ENCODE measurements at places on chromosomes 2 and 18.

DNA sequence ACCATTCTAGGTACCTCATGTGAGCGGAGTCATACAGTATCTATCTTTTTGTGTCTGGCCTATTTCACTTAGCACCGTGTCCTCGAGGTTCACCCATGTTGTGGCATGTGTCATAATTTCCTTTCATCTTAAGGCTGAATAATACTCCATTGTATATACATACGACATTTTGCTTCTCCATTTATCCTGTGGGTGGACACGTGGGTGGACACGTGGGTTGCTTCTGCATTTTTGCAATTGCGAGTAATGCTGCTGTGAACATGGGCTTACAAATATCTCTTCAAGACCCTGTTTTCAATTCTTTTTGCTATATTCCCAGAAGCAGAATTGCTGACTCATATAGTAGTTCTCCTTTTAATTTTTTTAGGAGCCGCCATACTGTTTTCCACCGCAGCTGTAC, 243.6 kb upstream of the EPAS1 start:
- DNase-seq: no peak

- DNase-seq: no peak
These were observed 53.0 kb downstream of the TRIP12 start for GRCh38 chr2:229868794-229869193.

GRCh38 chr2:132664096-132664495, 5.9 kb downstream of the LYPD1 start:
- no peak for DNase-seq

- DNase-seq: no peak
These were observed 39.0 kb upstream of the STRN start for GRCh38 chr2:37005118-37005868.

DNA sequence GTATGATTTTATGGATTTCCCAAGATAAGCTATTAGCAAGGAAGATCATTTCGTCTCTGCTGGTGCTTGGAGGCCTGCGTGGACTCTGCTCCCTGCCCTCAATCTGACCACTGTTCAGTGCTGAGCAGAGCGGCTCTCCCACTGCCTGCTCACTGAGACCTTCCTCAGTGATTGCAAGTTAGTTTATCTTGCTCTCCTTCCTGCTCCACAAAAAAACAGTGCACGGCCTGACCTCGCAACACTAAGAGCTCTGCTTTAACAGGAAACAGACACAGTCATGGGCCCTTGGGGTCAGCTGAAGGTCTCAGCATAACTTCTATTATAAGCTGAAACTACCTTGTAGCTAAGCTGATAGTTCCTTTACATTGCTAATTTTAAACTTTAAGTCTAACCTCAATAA, 53.1 kb downstream of the PRELID3A start:
- no peak for DNase-seq

DNA sequence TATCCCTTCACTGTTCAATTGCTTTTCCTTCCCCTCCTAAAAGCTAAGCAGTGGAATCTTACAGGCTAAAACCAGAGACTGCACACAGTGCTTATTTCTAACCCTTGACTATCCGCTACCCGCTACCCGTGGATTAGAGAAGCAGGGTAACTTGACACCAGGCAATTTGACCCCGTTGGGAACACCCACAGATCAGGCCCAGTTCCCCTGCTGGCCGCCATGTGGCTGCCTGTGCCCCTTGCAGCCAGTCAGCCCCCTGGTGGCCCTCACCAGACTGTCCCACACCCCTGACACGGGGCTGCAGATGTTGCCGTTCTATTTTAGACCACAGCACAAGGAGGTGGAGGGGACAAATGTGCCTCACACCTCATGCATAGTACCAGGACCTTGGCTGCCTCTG, 74.8 kb downstream of the TXNL1 start:
- no peak for DNase-seq

GRCh38 chr2:127066942-127067341, 40.0 kb downstream of the BIN1 start:
- DNase-seq: no peak

GRCh38 chr2:79453918-79454317, 58.9 kb upstream of the CTNNA2 start:
- DNase-seq: no peak

DNA sequence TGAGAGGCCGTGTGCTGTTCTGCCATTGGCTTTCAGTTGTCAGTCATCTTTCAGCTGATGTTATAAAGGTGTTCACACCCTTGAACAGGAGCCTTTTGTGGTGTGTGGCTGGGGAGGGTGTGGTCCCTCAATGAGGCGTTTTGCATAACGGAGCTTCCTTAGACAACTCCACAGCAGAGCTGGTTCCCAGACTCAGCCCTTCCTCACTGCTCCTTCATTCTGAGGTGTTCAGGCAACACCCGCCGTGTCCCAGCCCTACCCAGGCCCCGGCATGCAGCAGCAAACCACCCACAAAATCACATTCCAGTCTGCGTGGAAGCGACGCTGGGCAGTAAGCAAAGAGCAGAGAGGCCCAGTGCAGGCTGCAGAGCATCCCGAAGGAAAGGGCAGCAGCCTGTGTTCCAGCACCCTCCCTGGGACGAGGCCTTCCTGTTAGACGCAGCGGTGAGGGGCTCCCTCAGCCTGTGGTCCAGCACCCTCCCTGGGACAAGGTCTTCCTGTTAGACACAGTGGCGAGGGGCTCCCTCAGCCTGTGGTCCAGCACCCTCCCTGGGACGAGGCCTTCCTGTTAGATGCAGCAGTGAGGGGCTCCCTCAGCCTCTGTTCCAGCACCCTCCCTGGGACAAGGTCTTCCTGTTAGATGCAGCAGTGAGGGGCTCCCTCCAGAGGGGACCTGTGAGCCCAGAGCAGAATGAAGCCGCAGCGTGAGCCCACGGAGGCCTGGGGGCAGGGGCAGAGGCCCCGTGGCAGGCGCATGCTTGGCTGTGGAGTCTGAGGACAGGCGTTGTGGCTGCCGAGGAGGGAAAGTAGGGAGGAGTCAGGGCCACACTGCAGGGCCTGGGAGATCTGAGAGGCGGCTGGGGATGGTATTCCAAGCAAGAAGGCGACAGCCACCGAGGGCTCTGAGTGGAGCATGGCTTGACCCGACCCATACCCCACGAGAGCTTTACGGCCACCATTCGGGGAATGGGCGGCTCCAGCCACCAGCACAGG, 201.8 kb upstream of the HDAC4 start:
- no peak for DNase-seq

DNA sequence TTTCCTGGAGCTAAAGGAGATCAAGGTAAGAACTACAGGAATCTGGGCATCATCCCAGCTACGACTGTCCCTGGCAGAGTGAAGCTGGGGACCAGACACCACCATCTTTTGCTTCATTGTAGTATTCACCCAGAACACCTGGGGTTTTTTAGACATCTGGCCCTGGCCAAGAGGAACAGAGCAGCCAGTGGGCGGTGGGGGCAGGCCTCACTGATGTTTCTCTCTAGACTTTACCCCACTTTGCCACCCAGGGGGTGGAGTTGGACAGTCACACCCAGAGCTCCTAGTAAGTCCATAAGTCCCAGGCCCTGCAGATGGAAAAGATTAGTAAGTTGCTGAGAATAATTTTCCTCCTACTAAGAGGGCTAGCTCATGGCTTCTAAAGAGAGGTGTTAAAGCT, 39.6 kb downstream of the MARCO start:
- no peak for DNase-seq

DNA sequence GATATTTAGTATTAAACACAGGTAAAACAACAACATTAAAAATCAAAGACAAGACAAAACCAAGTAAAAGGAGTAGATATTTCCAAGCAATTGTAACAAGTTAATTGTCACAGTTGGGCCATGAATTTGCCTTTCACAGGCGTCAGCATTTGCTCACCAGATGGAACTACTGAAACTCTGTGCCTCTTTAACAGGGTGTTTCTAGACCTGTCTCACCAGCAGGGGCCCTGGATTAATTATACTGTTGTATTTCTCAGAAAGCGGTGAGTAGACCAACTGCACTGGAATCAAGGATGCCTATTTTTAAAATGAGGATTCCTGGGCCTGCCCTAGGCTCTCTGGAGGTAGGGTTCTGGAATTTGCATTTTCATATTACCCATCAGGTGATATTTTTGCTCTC, 92.6 kb downstream of the UPP2 start:
- DNase-seq: no peak

DNA sequence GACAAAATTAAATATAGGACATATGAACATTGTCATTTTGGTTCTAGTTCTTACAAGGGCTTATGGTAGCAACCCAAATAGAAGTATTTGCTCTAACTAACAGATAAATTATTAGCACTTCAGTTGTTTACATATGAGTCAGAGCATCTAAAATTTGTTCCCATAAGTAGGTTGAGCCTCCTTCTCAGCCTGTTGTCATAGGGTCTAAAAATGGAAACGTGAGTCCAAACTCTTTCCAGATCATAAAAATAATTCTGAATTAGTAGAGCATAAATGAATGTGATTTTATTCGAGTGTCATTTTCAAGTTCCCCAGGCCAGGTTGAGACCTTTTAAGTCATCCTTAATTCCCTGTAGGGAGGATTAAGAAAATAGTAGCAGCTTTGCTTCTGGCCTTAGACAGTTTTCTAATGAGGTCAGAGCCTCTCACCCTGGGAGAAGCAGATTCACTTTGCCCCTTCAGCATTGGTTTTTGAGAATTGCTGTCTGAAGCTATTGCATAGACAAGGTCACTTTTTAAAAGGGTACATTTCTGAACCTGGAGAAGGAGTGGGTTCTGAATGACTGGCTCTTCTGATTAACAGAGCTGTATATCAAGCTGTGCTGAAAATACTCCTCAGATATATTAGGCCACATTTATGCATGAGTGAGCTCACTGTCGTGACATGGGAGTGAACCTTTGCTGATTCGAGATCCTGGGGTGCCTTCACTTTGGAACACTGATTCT, 164.3 kb downstream of the NEDD4L start:
- DNase-seq: peak; percentile 50

DNA sequence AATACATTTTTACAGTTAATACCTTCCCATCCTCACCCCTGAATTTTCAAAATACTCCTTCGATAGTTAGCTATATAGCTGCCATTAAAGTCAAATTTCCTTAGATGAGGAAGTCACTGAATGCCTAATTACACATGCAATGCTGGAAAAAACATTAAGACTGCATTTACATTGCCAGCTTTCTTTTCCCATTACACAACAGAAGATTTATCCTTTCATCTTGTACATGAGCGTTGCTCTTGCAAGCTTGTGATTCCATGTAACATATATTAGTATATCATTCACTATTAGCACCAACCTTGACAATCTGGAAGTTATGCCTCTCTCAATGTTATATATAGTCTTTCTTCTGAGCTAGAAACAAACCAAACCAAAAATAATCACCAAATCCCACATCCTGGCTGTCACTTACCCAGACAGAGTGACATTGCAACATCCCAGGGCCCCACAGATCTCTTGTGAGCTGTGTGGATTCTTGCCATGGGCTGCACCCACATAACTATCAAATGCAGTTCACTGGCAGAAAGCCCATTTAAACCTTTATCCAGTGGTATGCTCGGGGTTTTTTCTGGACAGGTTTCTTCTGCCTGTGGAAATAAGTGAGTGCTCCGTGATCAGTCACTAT, 79.2 kb upstream of the PAPOLG start:
- no peak for DNase-seq

- DNase-seq: no peak
These were observed at the start of gene TMEM178A for GRCh38 chr2:39665811-39666490. TSS of gene TMEM178A (plus strand) at chr2:39665917. CDS start at chr2:39665975, 58 bp downstream.

- no peak for DNase-seq
These were observed 33.1 kb downstream of the KIF1A start for GRCh38 chr2:240786871-240787311.

DNA sequence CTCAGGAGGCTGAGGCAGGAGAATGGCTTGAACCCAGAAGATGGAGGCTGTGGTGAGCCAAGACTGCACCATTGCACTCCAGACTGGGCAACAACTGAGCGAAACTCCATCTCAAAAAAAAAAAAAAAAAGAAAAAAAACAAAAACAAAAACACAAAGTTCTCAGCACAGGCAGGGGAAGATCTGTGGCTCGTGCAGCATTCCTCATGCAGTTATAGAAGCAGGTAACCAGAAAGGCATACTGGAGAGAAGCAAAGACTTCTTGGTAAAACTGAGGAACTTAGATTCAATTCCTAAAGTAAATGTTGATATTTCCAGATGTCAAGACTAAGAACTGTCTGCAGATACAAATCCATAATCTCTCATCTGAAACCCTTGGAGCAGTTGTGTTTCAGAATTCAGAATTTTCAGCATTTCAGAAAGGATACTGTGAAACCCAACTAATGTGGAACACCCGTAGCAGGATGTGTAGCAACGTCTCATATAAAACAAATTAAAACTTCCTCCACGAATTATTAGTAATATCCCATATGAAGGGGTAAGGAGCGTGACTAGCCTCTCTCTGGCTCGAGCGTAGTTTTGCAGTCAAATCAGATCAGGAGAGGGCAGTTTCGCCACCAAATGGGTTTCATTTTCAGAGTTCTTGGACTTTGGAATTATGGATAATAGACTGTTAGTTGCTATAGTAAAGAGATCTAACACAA, 13.2 kb upstream of the SLC25A52 start:
- DNase-seq: no peak

GRCh38 chr18:24246143-24246542, 107.3 kb downstream of the CABYR start:
- DNase-seq: no peak

- DNase-seq: no peak
These were observed 185.2 kb downstream of the BARD1 start for GRCh38 chr2:214624166-214624760.

- no peak for DNase-seq
These were observed 203.3 kb upstream of the SMAD2 start for GRCh38 chr18:48133671-48134251.

All from BJ (cell line).